ENCODE measurements at places on chromosomes 1 and 21. TPM values are rescaled to one million over a fixed set of nuclear protein-coding genes. Genes with fewer than 3 reads are reported as not detected.

GRCh38 chr1:1198423-1199140, 7.8 kb downstream of the TNFRSF18 start:
- DNase-seq = no peak

- DNase-seq = no peak
These were observed 1.6 kb downstream of the CD1B start for GRCh38 chr1:158329733-158330132.

- DNase-seq = no peak
These were observed 56.4 kb downstream of the HLCS start for GRCh38 chr21:36909901-36910561.

FMOD gene
- 1.9 TPM for total RNA-seq

TSACC gene
- total RNA-seq = not detected

DNA sequence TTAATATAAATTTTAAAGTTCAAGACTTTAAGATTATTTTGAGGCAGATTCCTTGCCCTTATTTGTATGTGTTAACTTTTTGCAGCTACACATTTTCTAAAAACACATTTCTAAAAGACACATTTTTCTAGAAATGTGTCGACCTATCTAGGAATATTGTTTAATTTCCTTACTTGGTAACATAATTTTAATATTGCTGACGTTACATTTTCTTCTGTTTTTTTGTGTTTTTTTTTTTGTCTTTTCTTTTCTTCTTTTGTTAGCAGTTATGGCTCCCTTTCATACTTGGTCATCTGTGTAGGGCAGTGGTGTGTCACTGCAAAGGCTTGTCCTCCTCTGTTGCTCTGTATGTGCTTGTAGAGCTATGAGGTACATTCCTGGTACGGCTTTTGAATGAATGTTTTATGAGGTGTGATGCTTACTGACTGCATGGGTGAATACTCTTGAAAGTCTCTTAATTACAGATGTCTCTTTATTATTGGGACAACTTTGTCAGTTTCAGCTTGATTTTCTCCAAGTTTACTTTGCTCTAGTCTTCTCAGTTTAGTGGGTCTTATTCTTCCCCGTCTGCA, 30.1 kb downstream of the LRRC8D start:
- no peak for DNase-seq

DNA sequence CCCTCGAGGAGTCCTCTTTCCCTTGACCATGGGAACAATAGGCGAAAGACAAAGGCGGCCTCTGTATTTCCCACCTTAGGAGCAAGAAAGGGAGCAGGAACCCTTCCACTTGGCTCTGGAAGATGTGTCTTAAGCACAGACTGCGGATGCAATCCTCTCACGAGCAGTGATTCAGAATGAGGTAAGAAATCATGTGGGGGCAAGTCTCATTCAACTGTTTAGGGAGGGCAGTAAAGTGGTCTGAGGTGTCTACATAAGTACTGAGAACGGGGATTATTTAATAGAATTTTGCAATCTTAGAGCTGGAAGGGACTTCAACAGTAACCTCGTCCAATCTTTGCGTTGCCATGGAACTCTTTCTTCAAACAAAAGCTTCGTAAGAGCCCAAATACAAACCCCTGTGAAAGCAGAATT, 1.6 kb upstream of the DYRK3 start:
- DNase-seq = peak; percentile 18

DNA sequence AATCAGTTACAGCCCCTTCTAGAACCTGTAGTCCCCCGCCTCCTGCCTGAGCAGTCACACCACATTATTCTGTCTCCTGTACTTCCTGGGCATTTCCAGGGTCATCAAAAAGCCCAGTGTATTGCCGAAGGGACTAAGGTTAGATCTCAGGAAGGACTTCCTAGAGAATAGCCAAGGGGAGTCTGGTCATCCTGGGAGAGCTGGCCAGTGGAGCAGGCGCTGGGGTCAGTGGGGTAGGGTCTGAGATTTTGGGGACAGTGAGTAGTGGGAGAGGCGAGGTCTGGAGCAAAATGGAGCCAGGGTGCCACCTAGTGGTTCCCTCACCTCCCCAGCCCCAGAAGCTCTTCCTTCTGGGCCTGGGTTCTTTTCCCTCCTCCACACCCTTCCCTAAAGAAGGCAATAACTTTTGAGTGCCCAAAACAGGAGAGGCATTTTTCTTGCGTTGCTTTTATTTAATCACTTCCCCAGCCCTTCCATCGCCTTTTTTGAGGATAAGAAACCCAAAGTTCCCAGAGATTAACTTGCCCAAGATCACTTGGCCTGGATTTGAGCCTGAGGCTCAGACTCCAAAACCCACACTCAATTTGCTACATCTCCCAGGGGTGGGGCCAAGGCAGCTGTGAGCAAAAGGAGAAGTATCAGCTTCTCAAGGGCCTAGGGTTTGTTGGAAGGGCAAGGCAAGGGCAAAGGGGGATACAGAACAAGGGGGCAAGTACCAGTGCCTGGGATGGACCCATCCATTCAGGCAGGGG, 7.3 kb upstream of the PMVK start:
- no peak for DNase-seq

DNA sequence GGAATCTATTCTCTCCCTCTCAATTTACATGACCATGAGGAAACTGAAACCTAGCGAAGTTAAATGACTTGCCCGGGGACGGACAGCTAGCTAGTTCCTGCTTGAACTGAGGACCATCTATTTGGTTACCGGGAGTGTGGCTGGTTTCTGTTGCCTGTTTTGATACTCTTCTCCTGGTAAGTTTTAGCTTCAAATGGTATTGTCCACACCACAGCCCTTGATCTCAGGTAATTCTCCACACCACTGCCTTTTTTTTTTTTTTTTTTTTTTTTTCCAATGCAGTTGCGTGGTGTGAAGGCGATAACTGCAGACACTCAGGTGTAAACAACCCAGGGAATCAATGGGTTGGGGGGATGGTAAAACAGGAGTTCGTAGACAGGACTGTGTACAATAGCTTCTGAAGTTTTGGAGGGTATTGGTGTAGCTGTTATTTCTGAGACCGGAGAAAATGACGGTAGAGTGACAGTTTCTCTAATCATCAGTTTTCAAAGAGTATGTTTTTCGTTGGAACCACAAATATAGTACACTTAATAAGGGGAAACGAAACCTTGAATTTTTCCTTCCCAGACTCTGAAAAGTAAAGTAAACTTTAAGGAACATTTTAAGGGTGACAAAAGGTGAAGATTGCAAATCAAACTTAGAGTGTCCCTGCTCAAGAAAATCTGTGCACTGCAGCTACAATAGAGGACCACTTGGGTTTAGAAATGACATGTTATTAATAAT, 125.3 kb upstream of the CACYBP start:
- no peak for DNase-seq

- DNase-seq = no peak
These were observed 3.1 kb downstream of the FUCA1 start for GRCh38 chr1:23864801-23865542.

P3H1 gene
- 62.7 TPM for total RNA-seq

AMY1C gene
- not detected for total RNA-seq

- no peak for DNase-seq
These were observed 45.3 kb downstream of the HSPG2 start for GRCh38 chr1:21891621-21892479.

DNA sequence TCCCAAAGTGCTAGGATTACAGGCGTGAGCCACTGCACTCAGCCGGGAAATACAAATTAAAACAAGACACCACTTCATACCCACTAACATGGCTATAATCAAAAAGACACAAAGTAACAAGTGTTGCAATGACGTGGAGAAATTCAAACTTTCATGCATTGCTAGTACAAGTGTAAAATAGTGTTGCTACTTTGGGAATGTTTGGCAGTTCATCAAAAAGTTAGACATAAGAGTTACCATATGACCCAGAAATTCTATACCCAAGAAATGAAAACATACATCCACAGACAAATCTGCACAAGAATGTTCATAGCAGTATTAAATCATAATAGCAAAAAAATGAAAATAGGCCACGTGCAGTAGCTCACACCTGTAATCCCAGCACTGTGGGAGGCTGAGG, 16.4 kb downstream of the FOXJ3 start:
- DNase-seq = no peak

MFSD2A gene
- 2.4 TPM for total RNA-seq

GRCh38 chr1:78275906-78276685, 214.7 kb upstream of the PTGFR start:
- no peak for DNase-seq

CFAP107 gene
- not detected for total RNA-seq
